ENCODE measurements at places on chromosomes 11 and 22.

- no peak for DNase-seq
These were observed 1.6 kb upstream of the KCNE3 start for GRCh38 chr11:74468936-74469335.

GRCh38 chr11:114610550-114610949, 15.0 kb upstream of the NXPE4 start:
- no peak for DNase-seq

DNA sequence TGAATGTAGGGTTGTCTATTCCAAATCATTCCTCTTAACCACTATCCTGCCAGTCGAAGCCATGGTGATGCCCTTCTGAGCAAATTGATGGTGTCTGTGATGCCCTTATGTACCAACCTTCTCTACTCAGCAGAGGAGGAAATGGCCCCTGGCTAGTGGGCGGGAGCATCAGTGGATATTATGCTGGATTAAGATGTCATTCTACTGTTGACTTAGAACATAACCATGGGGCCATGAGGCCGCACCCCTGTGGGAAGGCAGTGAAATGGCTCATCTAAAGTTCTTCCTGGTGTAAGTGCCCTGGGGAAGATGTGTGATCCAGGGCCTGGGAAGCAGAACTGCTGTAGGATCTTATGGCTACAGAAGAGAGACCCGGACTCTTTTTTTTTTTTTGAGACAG, 20.7 kb upstream of the P2RY2 start:
- no peak for DNase-seq

- peak; percentile 38 for DNase-seq
These were observed at the start of gene TRIM34 for GRCh38 chr11:5624489-5625279. Gene TRIM34, plus strand, starts transcription at chr11:5625001. Its CDS starts 7,331 bp downstream, at chr11:5632332.

- DNase-seq, result no peak
These were observed 9.9 kb upstream of the MYEOV start for GRCh38 chr11:69284081-69284511.

GRCh38 chr11:130858215-130858614, 58.1 kb downstream of the SNX19 start:
- no peak for DNase-seq

GRCh38 chr22:32469799-32470212, 4.8 kb upstream of the FBXO7 start:
- peak; percentile 25 for DNase-seq

DNA sequence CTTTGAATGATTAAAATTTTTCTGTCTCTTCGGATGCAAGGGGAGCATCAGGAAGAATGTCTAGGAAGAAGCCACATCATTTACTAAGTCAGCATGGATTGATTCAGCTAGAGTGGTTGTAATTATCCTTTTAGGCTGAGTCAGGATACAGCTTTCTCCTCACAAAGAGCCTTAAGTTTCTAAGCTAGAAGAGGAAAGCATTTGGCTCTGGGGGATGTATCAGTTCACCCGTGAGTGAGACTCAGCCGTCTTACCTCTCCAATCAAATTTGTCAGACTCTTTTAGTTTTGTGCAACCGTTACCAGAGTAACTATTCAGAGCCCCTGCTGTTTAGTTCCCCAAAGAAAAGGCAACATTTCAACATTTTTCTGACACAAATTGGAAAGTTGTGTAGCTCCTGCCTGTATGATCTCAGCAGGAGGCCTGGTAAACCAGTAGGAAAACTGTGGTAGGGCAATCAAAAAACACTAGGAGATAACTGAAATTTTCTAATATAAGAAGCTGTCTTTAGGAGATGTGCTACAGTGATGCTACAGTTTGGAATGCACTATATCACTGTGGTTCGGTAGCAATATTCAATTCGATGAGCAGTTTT, 432.4 kb upstream of the LUZP2 start:
- no peak for DNase-seq

GRCh38 chr11:111668980-111669379, 66.7 kb downstream of the SIK2 start:
- no peak for DNase-seq

GRCh38 chr11:33692013-33692504, 8.6 kb downstream of the C11orf91 start:
- peak; percentile 82 for DNase-seq

GRCh38 chr11:59053387-59053786, 32.7 kb upstream of the GLYATL1B start:
- peak; percentile 65 for DNase-seq

- no peak for DNase-seq
These were observed 272.0 kb upstream of the SESN3 start for GRCh38 chr11:95503047-95503446.

GRCh38 chr11:11748706-11749365, 92.9 kb upstream of the USP47 start:
- DNase-seq, result no peak

- DNase-seq, result no peak
These were observed 12.3 kb downstream of the BACE1 start for GRCh38 chr11:117303646-117304315.

DNA sequence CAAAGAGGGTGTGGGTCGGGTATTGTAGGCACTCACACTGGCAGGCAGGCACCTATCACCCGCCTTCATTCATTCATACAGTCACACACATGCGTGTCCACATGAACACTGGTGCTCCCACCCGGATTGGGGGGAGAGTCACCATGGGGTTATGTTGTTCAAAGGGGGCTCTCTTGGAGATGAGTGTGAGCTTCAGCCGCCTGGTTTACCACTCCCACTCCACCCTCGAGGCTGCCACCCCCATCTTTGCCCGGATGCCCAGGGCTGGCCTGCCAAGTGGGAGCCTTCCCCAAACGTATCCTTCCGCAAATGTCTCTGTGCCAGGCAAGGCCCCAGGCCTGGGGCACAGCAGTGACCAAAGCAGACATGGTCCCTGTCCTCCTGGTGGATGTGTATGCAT, 22.6 kb downstream of the MRGPRD start:
- no peak for DNase-seq

GRCh38 chr11:3109434-3109833, 52.2 kb upstream of the CARS1 start:
- no peak for DNase-seq

- no peak for DNase-seq
These were observed 61.4 kb upstream of the MTMR2 start for GRCh38 chr11:95985174-95985808.

DNA sequence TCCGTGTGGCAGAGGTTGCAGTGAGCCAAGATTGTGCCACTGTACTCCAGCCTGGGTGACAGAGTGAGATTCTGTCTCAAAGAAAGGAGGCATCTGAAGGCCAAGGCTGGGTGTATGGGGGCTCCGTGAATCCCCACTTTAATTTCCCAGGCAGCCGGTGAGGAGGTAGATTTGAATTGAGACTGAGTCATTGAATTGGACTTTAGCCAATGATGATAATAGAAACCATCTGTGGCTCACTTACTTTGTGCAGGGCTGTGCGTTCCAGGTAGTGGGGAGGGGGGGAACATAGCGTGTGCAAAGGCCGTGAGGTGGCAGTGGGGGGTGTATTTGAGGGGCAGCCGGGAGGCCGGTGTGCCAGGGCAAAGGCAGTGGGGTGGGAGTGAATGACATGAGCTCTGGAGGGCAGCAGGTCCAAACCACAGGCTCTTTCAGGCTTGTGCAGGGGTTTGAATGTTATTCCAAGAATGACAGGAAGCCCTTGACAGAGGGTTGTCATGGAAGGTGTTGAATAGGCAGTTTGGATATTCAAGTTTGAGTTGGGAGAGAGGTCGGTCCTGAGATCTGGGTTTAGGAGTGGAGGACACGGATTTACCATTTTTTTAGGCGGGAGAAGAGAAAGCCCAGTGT, 6.1 kb downstream of the ARHGAP8 start:
- DNase-seq, result no peak

DNA sequence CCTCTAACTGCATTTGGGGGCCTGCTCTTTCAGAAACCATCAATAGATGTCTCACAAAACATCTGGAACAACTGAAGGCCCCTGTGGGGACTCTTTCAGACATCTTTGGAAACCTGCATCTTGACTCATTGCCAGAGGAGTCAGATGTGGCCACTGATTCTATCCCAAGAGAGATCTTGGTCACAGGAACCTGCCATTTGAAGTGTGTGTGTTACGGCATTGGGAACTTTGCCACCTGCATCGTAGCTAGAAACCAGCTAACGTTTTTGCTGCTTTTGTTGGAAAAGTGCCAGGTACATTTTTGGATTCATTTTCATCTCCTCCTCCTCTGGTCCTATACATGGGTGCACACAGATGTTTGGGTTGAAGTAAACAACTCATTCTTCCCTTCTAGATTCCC, 4.3 kb downstream of the SRRD start:
- DNase-seq, result no peak

- no peak for DNase-seq
These were observed 133.2 kb downstream of the ADAMTS15 start for GRCh38 chr11:130581646-130582045.

GRCh38 chr22:46454504-46455269, 82.7 kb downstream of the CELSR1 start:
- no peak for DNase-seq

DNA sequence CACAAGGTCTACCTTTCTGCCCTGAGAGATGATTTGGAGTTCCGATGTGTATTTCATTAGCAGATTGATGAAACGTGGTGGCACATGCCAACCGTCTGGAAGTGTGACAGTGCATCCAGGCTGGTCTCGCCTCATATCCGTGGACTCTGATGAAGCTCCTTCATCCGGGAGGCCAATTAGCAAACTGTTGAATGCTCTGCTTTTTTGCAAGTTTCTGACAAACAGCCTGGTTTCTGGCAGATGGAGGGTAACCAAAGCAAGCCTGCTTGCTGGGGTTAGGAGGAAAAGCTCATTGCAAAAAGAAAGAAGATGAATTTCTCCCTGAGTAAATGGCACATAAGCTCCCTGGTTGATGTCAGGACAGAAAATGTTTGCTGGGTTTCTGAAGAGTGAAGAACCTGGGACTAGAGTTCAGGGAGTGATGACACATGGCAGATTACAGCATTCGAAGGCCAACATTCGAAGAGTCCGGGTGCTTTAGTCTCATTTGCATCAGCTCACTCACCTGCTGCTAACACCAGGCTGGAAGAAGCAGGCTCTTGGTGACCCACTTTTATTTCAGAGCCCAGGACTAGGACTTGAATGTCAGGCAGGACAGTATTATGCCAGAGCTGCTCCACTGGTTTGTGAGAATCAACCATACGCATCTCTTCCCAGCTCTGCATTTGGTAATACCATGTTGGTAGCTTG, 135.9 kb upstream of the TTC12 start:
- DNase-seq, result no peak

DNA sequence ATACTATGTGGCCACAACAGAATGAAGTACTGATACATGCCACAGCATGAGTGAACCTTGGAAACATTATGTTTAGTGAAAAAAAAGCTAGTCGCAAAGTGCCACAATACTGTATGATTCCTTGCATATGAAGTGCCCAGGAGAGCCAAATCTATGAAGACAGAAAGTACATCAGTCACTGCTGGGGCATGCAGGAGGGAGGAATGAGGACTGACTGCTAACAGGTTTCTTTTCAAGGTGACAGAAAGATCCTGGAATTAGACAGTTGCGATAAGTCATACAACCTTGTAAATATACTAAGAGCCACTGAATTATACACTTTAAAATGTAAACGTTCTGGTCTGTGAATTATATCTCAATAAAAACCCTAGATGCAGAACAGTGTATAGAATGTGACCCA, 11.8 kb upstream of the C11orf91 start:
- no peak for DNase-seq

DNA sequence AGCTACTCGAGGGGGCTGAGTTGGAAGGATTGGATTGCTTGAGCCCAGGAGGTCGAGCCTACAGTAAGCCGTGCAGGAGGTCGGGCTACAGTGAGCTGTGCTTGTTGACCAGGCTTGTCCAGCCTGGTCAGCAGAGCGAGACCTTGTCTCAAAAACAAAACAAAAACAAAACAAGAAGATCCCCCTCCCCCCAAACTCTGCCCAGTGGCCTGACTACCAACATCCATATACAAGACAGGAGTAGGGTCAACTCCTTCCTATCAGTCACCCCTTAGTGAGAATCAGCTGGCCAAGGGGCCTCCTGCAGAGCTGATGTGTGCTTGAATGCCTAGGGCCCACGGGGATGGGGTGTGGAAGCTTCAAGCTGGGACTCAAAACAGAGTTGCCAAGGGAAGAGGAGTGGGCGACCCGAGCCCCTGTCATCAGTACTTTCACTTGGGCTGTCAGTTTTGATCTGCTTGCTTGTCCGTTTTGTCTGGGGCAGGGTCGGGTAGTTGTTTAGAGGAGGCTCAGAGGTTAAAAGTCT, 942 bp upstream of the TSPAN18 start:
- no peak for DNase-seq

DNA sequence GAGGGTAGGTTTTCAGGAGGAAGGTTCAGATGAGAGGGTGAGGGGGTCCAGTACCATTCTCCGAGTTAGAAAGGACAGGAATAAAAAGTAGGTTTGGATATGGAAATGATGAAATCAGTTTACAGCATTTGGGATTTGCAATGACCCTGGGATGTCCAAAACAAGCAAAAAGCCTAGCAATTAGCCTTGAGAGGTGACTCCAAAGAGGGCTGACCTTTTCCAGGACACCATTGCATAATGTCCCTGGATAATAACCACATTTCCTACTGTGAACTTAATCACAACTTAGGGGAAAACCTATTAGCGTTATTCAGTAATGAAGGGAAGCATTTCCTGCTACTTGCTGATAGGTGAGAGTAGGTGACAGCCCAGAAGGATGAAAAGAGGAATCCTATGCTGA, 101.4 kb upstream of the ARHGAP42 start:
- no peak for DNase-seq

GRCh38 chr22:30921108-30921507, 47.5 kb downstream of the MORC2 start:
- DNase-seq, result no peak

DNA sequence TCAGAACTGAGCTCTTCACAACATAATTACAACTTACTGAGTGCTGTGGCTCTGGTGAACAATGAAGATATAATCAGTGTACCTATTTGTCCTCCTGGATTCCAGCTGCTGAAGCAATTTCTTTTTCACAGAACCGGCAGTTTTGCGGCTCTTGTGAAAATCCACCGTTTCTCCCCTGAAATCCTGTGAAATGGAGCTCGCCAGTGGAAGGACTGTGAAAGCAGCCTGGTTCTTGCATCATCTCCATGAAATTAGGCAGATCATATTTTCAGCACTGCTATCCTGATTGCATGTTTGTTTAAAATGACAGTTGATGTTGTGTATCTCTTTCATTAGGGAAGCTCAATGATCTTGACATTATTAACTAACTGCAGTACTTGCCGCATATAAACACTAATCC, 120.2 kb upstream of the SNX19 start:
- no peak for DNase-seq

- no peak for DNase-seq
These were observed 265.2 kb upstream of the FAT3 start for GRCh38 chr11:91959411-91959810.

DNA sequence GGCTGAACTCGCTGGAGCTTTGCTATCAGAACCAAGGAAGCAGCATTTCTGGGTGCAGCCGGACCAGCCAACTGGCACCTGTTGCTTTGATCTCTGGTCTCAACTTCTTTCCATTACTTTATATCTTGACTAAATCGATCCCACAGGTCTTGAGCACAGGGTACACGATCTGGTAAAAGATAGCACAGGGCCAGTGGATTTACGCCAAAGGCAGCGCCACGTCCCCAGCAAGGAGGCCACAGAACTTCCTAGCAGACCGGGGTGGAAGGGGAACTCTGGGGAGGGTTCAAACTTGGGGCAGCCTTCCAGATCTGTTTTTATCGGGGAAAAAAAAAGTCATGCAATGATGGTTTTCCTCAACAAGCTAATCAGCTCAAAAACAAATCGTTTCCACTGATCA, 14.0 kb downstream of the VPS37C start:
- no peak for DNase-seq

All from midbrain (tissue), 1 donor.